ENCODE measurements at places on chromosomes 3 and 15.

DNA sequence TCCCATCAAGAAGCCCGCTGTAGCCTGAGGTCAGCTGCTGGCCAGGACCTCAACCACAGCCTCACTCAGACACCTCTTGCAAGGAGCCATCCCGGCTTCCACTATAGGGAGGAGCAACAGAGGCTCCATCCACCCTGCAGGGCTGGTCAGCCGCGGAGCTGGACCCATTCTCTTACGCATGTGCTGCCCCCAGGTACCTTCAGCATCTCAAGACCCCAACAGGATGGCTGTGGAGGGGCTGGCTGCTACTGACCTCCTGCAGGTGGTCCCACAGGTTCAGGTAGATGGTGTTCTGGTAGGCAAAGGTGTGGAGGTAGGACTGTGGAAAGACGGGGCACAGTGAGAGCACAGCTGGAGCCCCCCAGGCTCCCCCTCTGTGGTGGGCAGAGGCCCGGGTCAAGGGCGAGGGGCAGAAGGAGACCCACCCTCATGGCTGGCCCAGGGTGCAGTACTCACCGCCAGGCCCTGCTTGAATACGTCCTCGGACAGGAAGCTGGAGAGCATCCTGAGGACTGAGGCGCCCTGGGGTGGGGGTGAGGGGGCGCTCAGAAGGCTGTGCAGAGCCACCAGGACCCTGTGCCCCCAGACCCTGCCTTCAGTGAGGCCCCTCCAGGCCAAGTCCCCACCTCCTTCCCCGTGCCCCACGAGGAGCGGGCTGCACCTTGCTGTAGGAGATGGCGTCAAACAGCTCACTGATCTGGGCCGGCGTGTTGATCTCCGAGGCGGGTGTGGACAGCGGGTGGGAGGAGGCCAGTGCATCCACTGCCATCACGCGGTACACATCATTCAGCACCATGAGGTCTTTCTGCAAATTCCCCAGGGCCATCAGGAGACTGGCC is 11.4 kb downstream of the ANPEP start:
- no peak for DNase-seq

- no peak for DNase-seq
Observed at GRCh38 chr15:23422946-23423708, 23.9 kb downstream of the GOLGA6L2 start.

DNA sequence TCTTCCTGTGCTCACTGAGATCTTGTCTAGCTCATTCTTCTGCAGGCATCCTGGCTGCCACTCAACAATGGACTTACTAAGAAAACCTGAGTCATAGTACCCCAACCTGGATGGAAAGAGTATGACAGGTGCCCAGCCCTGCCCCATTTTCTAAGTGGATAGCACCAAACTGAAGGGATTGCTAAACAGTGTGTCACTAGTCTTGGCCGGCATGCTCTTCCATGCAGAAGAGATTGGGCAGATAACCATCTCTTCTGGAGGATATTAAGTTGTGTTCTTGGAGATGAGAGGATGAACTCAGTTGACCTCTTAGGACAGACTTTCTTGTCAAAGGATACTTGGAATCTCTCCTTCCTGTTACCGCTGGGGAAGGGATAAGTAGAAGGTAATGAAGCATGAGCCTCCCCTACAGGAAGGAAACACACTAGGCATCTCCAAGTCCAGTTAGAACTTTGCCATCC is 797.5 kb downstream of the AGBL1 start:
- no peak for DNase-seq

DNA sequence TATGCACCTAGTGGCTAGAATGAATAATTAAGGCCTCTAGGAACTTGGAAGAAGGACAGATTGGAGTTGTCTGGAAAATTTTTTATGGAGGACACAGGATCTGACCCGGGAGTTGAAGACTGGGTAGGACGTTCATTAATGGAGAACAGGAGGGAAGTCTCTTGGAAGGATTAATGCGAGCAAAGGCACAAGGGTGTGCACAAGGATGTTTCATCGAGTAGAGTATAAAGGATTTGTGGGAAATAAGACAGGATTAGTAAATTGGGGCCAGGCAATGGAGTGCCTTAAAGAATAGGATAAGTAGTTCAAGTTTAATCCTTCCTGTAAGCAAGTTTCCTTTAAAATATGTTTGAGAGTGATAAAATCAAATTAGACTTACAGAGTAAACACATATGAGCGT is 14.6 kb downstream of the LMOD3 start:
- DNase-seq = no peak

GRCh38 chr3:194312743-194313281 is 38.3 kb downstream of the CPN2 start:
- no peak for DNase-seq

DNA sequence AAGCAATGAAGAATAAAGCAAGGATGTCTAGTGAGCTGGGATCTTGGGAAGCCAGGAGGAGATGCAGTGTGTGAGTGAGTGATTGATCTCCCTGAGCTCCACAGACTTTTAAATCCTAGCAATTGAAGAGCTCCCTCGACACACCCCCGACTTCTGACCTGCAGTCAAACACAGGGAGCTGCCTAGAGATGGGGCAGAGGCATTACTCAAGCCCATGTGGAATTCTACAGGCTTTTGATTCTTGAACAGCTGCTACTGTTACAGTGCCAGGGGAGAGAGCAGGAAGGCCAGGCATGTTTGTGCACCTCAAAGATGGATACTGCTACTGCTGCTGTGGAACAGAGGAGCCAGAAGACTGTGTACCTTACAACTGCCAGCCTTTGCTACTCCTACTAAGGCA is 1403.1 kb upstream of the ALCAM start:
- DNase-seq = no peak

GRCh38 chr3:76122007-76122406 is 336.7 kb upstream of the ZNF717 start:
- no peak for DNase-seq

DNA sequence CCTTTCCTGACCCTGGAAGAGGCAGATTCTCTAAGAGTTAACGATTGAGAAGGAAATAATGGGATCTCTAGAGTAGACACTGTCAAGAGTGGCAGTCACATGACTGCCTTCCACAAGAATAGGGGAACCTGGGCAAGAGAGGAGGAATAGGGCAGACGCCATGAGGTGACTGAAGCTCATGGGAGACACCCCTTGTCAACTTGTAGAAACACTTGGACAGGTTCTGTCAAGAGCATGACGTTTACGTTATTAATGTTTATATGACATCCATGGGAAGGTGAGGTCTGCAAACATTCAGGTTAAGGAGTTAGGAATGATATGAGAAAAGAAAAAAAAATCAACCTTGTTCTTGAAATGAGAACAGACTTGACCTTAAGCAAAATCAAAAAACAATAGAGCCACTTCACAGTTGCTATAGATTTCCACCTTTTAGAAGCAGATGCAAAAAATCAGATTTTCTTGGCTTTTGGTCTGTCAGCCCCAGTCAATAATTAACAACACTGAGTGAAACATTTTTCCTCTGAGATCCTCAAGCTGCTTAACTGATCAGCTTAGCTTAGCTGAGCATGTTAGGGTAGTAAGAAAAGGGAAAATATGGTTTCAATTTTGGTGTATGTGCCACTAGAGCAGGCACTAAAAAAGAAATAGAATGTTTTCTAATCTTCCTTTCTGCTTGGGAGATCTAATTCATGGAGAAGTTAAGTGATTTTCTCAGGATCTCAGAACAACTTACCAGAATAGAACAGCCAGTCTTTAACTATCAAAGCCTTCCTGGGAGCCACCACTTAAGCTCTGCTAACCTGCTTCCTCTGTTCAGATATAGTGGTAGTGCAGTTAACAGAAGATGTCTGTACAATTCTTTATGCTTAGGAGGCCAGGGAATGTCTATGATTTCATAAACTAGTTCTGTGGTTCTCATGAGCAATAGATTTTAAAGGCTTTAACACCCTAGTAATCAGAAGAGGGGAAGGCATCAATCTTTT is 116.9 kb downstream of the B3GALNT1 start:
- DNase-seq = no peak

- no peak for DNase-seq
Observed at GRCh38 chr3:172317984-172318383, 130.3 kb downstream of the GHSR start.

GRCh38 chr3:9100513-9100894 is 137.2 kb upstream of the RAD18 start:
- DNase-seq = no peak

DNA sequence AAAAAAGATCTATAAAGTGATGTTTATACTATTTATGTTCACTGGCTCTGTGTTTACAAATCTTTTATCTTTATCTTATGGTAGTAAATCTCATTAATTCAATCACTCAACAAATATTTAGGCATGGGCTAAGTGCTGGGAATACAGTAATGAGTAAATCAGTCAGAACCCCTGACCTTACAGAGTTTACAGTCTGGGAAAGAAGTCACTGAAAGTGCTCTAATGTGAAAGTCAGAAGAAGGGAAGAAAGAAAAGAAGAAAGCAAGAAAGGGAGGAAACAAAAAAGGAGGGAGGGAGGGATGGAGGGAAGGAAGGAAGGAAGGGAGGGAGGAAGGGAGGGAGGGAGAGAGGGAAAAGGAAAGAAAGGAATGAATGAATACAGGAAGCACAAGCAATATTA is 96.8 kb upstream of the SOX2 start:
- no peak for DNase-seq

DNA sequence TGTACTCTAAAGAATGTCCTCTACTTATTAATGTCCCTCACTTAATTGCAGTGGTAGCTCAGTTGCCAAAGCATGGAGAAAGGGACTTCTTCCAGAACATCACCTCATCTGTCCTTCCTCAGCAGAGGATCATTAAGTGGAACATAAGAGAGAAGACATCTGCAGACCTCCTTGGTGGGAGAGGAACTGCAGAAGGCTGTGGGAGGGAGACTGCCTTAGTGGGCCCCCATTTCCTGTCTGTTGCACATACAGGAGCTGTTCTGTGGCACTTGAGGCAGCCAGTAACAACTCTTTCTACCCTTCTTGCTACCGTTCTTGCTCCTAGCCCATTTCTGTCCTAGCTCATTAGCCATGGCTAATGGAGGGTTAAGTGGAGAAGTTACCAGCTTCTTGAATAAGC is 33.6 kb downstream of the HPS3 start:
- no peak for DNase-seq

GRCh38 chr3:179955809-179956208 is 80.9 kb downstream of the PEX5L start:
- no peak for DNase-seq

GRCh38 chr3:78517965-78518364 is 1249.8 kb downstream of the ROBO1 start:
- no peak for DNase-seq

- DNase-seq = peak; percentile 9
Observed at GRCh38 chr15:42919799-42920518, 619 bp downstream of the TTBK2 start.

DNA sequence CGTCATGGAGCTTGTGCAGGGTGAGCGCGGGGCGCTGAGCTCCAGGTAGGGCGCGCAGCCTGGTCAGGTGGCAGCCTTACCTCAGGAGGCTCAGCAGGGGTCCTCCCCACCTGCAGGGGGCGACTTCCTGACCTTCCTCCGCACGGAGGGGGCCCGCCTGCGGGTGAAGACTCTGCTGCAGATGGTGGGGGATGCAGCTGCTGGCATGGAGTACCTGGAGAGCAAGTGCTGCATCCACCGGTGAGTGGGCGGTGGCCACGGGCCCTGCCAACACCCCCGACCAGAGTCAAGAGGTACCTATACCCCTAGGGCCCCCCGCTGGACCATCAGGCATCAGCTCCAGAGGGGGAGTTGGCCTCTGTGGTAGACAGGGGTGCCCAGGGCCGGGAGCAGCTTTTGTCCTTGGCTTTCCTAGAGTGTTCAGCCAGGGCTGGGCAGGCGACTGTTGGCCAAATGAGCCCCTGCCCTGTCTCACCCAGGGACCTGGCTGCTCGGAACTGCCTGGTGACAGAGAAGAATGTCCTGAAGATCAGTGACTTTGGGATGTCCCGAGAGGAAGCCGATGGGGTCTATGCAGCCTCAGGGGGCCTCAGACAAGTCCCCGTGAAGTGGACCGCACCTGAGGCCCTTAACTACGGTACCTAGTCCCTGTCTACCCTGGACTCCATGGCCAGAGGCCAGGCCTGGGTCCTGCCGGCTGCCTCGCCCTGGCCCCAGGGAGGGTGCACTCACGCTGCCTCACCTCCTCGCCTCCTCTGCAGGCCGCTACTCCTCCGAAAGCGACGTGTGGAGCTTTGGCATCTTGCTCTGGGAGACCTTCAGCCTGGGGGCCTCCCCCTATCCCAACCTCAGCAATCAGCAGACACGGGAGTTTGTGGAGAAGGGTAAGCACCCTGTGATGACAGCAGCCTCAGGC is 9.1 kb downstream of the FES start:
- no peak for DNase-seq

DNA sequence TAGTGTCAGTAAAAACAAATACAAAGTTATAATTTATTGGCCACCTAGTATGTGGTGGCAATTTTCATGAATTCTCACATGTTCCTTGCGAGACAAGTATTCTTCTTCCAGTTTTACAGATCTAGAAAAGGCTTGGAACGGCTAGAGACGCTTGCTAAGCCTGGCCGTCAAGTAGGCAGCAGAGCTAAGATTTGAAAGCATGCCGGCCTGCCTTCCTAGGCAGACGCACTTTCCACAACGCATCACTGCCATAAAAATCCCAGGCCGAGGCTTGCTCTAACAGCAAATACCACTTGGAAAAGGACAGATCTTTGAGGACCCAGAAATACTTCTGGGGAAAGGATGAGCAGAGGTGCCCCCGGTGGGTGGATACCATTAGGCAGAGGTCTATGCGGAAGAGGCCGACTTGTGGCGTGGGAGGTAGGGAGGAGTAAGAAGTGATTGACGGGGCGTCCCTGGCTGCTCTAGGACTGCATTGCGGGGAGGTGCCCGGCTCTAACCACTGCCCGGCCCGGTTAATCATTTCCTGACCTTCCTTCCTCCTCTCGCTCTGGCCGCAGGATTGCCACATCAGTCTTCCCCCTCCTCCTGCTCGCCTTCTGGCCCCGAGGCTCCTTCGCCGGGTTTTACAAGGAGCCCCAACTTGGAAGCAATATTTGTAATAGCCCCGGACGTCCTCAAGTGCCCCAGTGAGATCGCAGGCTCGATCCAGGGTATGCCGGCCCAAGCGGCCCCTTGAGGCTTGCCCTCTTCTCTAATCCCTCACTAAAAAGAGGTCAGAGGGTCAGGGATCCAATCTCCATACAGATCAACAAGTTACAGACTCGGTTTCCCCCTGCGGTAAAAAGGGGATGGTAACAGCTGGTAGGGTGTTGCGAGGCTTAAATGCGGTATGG is 1.3 kb upstream of the USP3 start:
- peak; percentile 79 for DNase-seq

DNA sequence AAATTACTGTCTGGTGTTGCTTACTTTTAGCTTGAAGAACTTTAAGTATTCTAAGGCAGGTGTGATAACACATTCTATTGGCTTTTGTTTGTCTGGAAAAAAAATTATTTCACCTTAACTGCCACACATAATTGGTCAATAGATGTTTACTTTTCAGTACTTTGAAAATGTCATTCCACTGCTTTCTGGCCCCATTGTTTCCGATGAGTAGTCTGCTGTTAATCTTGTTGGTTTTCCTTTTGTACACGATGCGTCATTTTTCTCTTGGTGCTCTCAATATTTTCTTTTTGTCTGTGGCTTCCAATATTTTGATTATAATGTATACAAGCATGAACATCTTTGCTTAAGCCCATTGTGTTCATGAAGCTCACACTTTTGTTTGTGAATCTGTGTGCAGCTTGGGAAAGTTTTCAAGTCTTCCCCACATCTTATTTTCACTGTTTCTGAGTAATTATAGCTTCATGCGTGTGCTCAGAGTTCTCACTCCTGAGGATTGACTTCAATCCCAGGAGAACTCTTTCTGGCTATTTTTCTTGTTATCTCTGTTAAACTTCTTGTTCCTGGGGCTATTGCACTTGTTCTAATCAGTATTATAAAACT is 664.7 kb downstream of the IGSF11 start:
- DNase-seq = no peak

GRCh38 chr3:175573226-175573625 is 714.1 kb downstream of the NAALADL2 start:
- no peak for DNase-seq

GRCh38 chr3:116037954-116038911 is 407.1 kb downstream of the LSAMP start:
- no peak for DNase-seq
